ENCODE measurements at places on chromosomes 13 and 19.
A peak's percentile ranks its signal among the peaks of the same experiment; 100 is the strongest.

DNA sequence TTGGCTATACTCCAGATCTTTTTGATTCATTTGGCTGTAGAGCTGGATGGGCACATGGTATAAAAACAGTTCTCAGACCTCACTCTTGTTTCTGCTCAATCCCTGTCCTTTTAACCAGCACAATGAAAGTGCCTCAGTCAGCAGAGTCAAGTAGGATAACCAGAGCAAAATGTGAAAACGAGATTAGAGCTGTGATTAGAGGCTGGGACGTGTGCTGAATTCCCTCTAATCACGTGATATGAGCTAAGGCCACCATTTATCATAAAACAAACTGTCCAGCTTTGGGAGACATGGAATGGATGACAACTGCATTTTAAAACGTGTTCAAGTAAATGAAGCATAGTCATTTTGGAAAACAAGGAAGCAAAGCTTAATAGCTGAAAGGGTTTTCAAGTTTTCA is 54.1 kb downstream of the GJA3 start:
- DNase-seq: no peak

DNA sequence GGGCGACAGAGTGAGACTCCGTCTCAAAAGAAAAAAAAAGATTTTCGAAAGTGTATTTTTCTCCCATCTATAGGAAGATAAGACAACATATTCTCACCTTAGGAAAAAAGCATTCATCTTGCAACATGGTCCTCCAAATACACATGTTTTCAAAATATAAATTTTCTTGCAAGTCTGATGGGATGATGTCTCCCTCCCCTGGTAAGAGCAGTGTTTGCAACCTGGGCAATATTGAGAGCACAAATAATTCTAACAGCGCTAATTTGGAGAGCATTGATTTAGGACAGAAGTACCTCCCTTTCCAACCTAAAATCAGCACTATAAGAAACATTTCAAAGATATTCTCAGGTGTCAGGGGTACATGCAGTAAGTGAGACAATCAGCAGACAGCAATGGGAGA is 61.0 kb upstream of the SHISA2 start:
- no peak for DNase-seq

GRCh38 chr19:58183817-58184215 is 955 bp downstream of the ZNF274 start:
- DNase-seq: no peak

DNA sequence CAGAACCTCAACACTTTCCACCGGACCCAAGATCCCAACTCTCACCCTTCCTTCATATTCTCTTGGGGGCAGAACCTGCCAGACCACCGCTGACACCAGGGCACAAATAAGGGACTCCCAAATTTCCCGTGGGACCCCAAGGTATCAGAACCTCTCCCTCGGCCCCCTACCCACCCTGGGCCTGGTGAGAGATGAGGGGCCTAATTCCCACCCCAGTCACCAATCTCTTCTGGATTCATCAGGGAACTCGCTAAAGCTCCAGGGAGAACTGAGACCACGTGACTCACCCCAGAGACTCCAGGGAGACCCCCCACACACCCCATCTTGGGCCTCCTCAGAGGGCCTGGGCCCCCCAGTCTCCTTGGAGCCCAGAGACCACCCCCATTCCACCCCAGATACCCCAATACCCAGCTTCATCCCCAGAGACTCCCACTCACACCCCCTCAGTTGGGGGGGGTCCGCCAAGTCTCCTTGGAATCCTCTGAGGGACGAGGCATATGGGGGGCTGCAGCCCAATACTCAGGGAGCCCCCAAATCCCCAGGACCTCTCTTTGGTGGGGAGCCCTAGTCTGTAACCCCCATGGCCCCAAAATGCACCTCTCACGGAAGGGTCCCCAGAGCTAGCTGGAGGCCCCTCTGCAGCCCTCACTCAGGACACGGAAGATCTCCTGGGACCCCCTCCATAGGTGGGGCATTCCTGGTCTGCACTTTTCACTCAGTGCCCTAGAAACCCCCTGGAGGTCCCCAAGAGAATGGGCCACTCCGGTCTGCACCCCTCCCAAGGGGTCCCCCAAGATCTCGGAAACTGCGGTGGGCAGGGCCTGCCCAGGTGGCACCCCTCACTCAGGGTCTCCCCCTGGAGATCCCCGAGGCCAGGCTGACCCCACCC is 1.6 kb downstream of the LMNB2 start:
- DNase-seq: no peak

DNA sequence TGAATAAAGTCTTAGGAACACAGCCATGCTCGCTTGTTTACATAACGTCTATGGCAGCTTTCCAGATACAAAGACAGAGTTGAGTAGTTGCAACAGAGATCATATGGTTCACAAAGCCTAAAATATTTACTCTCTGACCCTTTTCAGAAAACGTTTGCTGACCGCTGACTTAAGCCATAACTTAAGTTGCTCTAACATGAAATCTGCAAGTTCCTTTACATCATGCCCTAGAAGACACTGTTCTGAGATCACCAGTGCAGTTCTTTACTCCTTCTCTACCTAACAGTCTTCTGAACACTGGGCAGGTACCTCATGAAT is 166.4 kb downstream of the DCLK1 start:
- peak; percentile 41 for DNase-seq

- DNase-seq: no peak
Measured at GRCh38 chr19:3508771-3509535, 2.8 kb downstream of the FZR1 start.

- no peak for DNase-seq
Measured at GRCh38 chr13:102868366-102868936, 22.6 kb downstream of the ERCC5 start.

GRCh38 chr19:41288673-41289530 is 21.1 kb upstream of the CCDC97 start:
- no peak for DNase-seq

DNA sequence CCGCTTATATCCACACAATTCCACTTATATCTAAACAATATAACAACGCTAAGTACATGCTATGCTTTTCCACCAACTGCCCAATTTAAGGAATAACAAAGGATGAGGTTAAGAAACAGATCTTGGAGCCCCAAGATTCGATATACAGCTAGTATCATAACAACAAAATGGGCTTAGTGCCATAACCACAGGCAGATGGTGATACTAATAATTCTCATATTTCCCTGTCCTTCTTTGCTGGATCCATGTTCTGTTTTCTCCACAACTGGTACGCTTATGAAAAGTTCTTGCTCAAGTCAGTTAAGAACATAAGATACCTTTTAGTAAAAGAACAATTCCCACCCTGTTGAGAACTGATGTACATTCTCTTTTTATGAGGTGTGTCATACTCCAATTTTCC is 33.9 kb downstream of the CAB39L start:
- DNase-seq: no peak

GRCh38 chr13:98458431-98458830 is 118.5 kb downstream of the STK24 start:
- DNase-seq: no peak

GRCh38 chr19:40217027-40217810 is 965 bp downstream of the TTC9B start:
- no peak for DNase-seq

DNA sequence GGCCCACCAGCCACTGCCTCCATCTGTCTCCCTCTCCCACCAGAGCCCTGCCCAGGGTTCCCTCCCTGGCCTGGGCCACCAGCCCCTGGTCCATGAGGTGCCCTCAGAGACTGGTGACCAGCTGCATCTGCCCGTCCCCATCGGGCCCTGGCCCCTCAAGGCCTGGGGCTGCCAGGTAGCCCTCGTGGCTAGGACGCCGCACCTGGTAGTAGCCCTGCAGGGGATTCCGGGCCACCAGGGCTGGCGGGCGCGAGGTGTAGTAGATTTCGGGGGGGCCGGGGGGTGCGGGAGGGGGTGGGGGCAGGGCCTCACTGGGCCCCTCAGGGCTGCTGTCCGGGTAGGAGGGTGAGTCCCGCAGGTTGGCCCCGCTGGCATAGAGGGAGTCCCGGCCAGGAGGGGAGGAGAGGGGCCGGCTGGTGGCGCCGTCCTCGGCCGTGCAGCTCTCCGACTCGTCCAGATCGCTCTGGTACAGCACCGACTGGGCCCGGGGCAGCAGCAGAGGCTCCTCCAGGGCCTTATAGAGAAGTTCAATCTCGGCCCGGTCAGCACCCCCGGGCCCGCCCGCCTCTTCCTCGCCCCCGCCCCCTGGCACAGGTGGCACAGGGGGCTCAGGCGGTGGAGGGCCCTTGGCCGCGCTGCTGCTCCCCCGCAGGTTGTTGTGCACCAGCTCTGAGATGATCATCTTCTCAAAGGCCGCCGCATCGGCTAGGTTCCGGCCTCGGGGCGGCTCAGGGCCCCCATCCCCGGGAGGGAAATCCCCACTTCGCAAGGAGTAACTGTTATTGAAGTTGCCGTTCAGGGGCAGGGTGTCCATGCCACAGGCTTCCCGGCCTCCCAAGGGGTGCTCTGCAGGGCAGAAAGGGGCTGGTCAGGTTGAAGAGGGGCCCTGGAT is 14.6 kb upstream of the ASF1B start:
- DNase-seq: no peak

DNA sequence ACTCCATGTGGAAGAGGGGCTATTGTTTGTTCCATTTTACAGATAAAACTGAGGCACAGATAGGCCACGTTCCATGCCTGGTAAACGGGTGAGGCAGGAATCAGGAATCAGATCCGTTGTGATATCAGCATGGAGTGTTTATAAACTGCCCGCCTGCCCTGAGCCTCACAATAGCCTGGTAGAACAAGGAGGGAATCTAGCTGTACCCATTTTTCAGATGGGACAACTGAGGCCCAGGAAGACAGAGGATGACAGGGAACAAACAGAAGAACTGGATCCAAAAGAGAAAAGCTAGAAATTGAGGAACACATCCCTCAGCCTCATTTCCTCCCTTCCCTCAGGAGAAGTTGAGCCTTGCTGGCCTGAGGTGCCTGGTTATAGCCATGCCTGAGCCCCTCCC is 32.5 kb downstream of the CERS4 start:
- DNase-seq: no peak

GRCh38 chr13:94329754-94330551 is 149.5 kb downstream of the DCT start:
- peak; percentile 97 for DNase-seq

DNA sequence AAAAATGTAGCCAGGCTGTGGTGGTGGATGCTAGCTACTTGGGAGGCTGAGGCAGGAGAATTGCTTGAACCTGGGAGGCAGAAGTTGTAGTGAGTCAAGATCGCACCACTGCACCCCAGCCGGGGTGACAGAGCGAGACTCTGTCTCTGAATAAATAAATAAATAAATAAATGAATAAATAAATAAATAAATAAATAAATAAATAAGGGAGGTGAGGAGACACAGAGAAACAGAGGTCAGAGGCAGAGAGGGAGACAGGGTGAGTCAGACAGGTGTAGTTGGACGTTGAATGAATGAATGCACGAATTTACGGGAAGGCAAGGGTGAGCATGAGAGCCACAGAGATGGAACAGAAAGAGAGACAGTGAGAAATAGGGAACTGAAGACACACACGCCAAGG is 3.1 kb downstream of the RAB4B start:
- no peak for DNase-seq

GRCh38 chr19:44728178-44728577 is 20.3 kb upstream of the BCL3 start:
- DNase-seq: no peak

GRCh38 chr19:49556412-49557398 is 23.7 kb downstream of the NOSIP start:
- DNase-seq: no peak

DNA sequence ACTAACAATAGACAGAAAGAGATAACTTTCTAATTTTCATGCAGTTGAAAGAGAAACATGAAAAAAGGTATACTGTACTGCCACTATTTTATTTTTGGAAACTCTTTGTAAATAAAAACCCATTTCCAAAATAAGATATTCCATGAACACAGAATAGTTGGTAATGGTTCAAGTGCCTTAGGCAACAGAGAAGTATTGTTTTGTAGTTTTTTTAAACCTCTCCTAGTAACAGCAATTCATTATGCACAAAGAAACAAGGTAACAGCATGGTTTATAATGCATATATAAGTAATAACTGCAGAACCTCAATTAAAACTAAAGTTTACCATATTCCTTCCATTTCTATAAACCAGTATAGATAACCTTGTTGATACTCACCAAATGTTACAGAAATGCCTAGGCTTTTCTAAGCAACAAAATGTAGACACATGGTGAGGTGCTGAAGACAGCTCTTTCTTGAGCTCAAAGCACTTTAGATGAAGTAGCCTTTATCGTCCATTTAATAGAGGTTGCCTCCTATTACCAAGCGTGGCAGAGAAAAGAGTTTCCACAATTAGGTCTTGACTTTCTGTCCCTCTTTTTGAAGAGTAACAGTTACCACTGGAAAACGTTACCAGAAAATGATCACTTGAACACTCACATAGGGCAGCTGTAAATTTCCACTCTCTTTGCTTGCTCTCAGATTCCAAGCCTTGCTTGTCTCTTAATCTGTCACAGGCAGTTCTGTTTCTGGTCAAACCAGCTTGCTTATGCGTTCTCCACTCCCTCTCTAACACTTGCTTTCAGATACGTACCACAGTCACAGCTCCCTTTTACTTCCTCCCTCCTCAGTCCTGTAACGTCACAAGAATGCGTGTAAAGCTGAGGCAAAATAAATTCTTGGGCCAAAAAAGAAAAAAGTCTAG is 42.9 kb downstream of the CAB39L start:
- DNase-seq: peak; percentile 72

GRCh38 chr19:29879655-29879974 is 62.4 kb upstream of the URI1 start:
- DNase-seq: no peak

GRCh38 chr19:46254776-46255175 is 25.2 kb downstream of the IGFL1 start:
- no peak for DNase-seq

GRCh38 chr13:92143766-92144165 is 745.3 kb downstream of the GPC5 start:
- no peak for DNase-seq

GRCh38 chr19:51786646-51787494 is 8.1 kb upstream of the FPR3 start:
- DNase-seq: no peak

GRCh38 chr19:55432241-55432959 is 10.7 kb downstream of the SHISA7 start:
- DNase-seq: no peak

- no peak for DNase-seq
Measured at GRCh38 chr13:29005035-29005762, 185.1 kb downstream of the MTUS2 start.

DNA sequence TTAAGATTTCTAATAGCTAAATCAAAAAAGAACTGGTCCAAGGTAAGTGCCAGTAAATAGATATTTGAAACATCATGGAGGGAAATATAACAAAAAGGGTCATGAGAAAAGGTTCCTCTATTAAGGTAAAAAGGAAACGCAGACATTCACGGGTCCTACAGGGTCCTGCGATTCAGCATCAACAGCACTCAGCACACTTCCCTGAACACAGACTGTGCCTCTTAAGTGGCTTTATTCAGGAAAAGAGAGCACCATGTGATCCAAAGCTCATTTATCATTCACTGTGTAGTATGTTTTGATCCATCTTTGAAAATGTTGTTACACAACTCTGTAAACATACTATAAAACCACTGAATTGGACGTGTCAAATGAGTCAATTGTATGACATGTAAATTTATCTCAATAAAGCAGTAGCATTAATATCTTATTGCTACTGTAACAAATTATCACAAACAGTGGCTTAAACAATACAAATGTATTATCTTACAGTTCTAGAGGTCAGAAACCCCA is 33.7 kb downstream of the CRYL1 start:
- DNase-seq: no peak

- DNase-seq: no peak
Measured at GRCh38 chr13:22175815-22176214, 504.9 kb downstream of the FGF9 start.

Data from fibroblast of the aortic adventitia (primary cell).